ENCODE measurements at places on chromosomes 12 and 14. TPM values are rescaled to one million over a fixed set of nuclear protein-coding genes. Genes with fewer than 3 reads are reported as not detected.

The KRT73 gene
- total RNA-seq = 1.7 TPM

The ITGB7 gene
- 77.6 TPM for total RNA-seq

DNA sequence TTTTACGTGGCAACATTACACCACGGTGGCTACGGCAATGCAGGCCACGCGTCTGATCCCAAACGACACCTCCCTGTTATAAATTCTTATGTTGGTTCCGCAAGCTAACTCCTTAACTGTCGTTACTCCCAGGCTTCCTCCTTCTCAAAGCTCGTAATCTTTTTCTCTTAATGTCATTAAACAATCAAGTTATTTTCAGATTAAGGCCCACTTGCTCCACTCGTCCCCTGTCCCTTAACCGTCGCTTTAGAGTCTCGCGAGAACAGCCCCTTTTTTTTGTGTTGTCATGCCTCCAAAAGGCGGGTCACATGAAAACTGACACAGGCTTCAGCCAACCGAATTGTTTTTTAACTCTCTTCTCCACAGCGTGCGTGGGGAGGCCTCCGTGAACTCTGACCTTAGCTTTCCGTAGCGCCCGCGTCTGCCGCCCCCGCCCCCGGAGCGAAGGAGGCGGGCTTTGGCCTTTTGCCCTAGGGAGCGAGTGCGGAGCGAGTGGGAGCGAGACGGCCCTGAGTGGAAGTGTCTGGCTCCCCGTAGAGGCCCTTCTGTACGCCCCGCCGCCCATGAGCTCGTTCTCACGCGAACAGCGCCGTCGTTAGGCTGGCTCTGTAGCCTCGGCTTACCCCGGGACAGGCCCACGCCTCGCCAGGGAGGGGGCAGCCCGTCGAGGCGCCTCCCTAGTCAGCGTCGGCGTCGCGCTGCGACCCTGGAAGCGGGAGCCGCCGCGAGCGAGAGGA is at the start of gene CAND1:
CAND1 (plus strand) TSS at position 463 of the 737 bp plus-strand sequence. CDS start 360 bp downstream, outside the sequence.
- peaks cover 16% of the 10 kb centered on the region for H3K36me3 ChIP-seq
- no peaks in the 10 kb centered on the region for H3K27me3 ChIP-seq
- peak; percentile 97 for DNase-seq
- peaks cover 31% of the 10 kb centered on the region for H3K4me1 ChIP-seq

DNA sequence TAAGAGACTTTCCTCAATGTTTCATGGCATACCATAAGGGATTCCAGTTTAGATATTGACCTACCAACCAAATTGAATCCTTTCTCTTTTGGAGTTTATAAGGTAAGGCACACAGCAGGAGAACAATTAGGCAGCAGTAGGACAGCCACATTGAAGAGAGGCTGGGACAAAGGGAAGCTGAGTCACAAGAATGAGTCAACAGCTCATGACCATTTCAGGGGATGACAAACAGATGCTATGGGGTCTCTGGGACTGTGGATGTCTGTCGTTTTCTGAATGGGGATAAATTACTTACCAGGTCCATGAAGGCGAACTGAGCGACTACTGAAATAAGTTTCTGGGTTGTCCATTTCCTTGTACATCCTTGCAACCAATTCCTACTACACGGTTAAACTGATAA is 48.6 kb upstream of the E2F7 start:
- no peaks in the 10 kb centered on the region for H3K4me1 ChIP-seq
- H3K27me3 ChIP-seq = peaks cover 2% of the 10 kb centered on the region
- H3K4me3 ChIP-seq = no peak overlapping the region
- H3K36me3 ChIP-seq = no peaks in the 10 kb centered on the region
- DNase-seq = no peak

DNA sequence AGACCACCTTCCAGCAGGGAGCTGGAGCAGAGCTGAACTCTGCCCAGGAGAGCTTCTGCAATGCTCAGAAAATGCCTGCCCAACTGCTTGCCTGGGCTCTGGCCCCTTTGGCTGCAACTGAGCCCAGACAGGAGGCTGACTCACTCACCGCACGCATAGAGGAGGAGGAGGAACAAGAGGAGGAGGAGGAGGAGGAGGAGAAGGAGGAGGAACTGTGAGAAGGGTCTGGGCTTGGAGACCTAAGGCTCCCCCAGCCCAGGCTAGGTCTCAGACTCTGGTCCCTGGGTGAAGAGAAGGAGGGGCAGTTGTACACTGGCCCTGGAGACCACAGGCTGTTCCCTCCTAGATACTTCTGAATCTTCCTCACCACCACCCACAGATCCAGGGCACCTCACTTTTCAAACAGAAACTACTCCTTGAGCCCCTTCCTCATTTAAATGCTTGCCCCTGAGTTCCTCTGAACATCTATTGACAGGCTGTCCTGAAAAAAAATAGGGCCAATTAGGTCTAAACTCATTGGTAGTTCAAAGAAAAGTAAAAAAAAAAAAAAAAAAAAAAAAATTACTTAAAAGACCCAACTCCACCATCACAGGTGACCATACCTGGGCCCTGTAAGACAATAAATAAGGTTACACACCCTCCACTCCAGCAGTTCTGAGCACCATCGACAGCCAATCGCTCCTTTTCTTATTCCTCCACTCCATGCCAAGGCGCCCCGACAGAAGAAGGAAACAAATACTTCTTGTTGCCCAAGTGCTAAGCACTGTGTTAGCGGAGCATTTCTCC is 674 bp downstream of the VDR start:
- DNase-seq = peak; percentile 84
- peaks cover 20% of the 10 kb centered on the region for H3K27me3 ChIP-seq
- peaks cover 46% of the 10 kb centered on the region for H3K36me3 ChIP-seq
- H3K4me3 ChIP-seq = peak overlapping the region; percentile 94
- peaks cover 50% of the 10 kb centered on the region for H3K4me1 ChIP-seq

DNA sequence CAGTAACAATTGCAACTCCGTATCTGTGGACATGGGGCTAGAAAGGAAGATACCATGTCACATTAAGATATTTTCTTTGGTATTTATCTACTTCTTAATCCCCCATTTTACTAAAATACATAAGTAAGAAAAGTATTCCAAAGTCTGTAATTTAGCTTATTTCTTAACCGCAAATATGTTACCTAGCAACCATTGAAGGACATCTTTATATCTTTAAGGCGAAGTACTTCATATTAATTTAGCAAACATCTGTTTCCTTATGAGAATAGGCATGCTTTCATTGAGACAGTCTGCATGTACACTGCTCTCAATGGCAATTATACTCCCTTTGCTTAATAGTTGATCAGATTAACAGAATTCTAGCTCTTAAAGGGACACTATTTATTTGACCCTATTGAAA is 88.8 kb downstream of the NAV3 start:
- no peaks in the 10 kb centered on the region for H3K4me1 ChIP-seq
- H3K27ac ChIP-seq = no peak overlapping the region
- H3K36me3 ChIP-seq = no peaks in the 10 kb centered on the region

DNA sequence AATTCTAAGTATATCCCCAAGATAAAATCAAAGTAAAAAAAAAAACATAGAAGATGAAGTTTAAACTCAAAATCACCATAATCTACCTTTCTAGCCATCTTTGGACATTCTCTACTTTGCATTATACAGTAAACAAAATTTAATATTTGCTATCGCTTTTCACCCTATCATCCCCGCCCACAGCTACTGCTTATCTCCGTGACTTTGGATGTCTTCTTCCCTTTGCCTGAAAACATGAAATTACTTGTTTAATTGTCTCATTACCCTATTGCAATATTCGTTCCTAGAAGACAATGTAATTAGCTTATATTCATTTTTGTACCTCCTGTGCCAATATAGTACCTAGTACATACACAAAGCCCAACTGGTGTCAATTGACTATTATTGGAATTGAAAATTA is 9.3 kb downstream of the SYNJ2BP start:
- H3K27ac ChIP-seq = no peak overlapping the region
- H3K4me3 ChIP-seq = no peak overlapping the region
- H3K4me1 ChIP-seq = peaks cover 16% of the 10 kb centered on the region
- H3K36me3 ChIP-seq = peaks cover 8% of the 10 kb centered on the region
- no peaks in the 10 kb centered on the region for H3K27me3 ChIP-seq

- no peak overlapping the region for H3K27ac ChIP-seq
- no peak for DNase-seq
- H3K4me1 ChIP-seq = peaks cover 5% of the 10 kb centered on the region
Observed at GRCh38 chr12:111578276-111578970, 20.7 kb downstream of the ATXN2 start.

Data from activated CD4-positive, alpha-beta T cell treated with anti-CD3 and anti-CD28 coated beads for 36 hours (primary cell).